Activated T-helper 1 cell treated with Interleukin-2 at 50 U/mL for 16 hours (primary cell): ENCODE measurements at places on chromosomes 5 and 9.

DNA sequence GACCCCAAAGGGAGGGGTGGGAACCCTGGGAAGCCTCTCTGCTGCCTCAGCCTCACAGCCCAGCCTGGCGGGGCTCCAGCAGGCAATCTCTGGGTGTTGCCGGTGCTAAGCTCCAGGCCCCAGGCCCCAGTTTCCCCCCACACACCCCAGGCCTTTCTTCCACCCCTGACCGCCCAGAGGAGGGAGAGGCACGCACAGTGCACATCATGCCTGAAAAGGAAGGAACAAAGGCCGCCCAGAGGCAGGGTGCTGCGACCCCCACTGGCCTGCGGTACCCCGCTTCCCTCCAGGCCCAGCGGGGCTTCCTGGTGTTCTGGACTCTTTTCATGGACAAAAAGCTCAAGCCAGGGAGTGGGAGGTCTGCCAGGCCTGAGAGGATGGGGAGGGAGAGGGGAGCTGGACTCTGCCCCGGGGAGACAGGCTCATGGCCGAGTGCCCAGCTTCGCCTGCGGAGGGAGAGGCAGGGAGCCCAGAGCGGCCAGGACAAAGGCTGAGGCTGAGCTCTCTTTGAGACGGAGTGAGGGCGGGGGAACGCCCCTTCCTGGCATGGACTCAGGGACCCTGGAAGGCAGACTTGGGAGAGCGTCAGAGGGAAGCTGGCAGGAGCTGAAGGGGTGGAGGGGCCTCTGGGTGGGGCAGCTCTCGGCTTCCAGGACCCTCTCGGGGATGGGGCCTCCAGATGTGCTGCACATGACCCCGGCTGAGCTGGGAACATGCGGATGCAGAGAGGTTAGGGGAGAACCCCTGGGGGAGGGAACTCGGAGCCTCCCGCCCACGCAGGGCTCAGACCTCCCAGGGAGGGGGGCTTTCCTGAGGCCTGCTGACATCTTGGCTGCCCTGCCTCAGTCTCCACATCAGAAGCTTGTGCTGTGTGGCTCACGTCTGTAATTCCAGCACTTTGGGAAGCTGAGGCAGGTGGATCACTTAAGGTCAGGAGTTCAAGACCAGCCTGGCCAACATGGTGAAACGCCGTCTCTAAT is 1.8 kb upstream of the ENTPD2 start:
- no peak for DNase-seq

DNA sequence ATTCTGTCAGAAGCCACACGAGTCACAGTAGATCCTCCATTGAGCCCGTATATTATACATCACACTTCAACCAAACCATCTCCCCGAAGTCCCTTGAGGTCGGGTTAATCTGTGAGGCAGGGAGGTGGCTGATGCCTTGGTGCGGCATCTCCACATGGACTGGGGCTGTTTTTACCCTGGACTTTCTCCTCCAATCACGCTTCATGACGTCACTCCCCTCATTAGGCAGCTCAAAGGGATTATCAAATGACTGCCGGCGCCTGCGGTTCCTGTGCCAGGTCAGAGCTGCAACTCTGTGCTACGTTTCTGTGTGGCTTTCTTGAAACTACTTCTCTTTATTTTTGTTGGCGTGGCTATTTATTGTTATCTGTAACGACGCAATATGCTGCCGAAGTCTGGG is 53.7 kb downstream of the TMOD1 start:
- DNase-seq = no peak

DNA sequence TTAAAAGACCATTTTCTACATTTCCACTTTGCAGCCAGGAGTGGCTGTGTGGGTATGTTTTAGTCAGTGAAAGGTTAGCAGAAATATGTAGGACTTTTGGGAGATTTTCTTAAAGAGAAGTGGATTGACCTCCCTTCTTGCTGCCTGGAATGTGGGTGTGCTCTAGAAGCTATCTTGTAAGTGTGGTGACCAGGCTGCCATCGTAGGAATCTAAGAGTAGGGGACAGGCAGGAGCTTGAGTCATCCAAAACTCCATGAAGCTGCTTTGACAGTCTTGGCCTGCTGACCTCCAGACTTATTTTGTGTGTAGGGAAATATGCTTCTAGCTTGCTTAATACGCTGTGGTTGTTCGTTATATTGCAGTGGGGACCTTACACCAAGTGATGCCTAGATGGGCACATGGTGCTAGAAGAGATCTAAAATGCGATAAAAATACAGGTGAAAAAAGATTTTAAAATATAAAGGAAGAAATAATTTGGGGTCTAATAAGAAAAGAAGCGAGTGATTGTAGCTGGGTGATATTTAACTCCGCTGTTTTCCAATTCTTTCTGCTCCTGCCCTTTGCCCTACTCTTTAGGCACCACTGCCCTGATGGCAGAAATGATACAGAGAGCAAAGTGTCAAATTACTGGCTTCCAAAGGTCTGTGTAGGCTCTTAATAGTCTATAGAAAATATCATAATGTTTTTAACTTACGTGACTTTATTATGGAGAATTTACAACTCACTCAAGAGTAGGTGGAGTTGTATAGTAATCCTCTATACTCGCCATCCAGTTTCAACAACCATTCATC is 298.2 kb upstream of the ZNF608 start:
- no peak for DNase-seq

GRCh38 chr9:76246680-76247079 is 147.5 kb downstream of the RFK start:
- DNase-seq = no peak

DNA sequence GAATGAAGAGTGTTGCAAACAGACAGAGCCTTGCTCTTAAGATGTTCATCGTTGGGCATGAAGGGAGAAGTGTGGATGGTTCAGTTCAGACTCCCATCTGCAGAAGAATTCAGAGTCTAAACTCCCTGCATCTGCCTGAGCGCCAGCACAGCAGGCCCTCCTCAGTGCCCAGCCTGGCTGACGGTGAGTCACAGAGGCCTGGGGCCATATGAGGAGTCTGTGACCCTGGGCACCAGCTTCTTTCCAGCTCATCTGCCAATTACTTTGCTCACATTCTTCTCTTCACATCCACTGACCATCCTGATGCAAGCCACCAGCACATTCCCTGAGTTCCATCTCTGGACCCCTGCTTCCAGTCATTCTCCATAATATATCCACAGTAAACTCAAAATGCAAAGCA is 401.1 kb upstream of the TRPC7 start:
- no peak for DNase-seq

- DNase-seq = no peak
Observed at GRCh38 chr5:76104027-76104426, 20.8 kb downstream of the SV2C start.

DNA sequence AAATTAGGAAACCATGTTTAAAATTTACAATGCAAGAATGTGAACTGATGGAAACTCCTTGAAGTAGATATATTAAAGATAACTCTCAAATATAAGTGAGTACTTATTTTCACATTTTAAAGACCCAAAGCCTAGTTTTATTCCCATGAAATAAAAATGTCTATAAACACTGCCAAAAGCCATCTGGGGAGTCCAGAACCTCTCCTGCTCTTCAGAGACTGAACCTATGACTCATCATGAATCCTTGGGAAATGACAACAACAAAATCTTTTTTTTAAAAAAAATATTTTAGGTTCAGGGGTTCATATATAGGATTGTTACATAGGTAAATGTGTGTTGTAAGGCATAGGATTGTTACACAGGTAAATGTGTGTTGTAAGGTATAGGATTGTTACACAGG is 33.8 kb upstream of the FYB1 start:
- DNase-seq = no peak
